Stimulated activated CD4-positive, alpha-beta T cell treated with anti-CD3 and anti-CD28 coated beads, Interleukin-1b, Interleukin-23, amount 100 ng/mL, for 1 hour (primary cell): ENCODE measurements at places on chromosomes 4 and X.

DNA sequence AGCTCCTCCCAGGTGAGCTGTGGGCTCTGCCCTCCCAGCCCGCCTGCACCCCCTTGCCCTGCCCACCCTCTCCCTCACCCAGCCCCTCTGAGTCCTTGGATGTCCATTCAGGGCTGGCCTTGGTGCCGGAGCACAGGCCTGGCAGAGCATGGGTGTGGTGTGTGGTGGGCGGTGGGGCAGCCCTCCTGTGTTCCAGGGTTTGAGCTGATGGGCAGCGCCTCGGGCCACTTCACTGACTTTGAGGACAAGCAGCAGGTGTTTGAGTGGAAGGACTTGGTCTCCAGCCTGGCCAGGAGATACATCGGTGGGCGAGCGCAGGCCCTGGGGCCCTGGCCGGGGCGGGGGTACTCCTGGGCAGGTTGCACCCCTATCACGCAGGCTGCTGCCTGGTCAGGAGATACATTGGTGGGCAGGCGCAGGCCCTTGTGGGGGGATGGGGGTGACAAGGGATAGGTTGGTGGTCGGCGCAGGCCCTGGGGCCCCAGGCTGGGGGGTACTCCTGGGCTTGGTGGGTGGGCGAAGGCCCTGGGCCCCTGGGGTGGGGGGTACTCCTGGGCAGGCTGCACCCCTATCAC lies 7.6 kb upstream of the SLC26A1 start:
- DNase-seq, result no peak

GRCh38 chrX:80879143-80879542 lies 69.5 kb upstream of the BRWD3 start:
- no peak for DNase-seq

GRCh38 chr4:87375719-87376291 lies 15.2 kb downstream of the HSD17B11 start:
- no peak for DNase-seq

- DNase-seq, result no peak
Measured at GRCh38 chr4:169089004-169089403, 78.9 kb upstream of the CBR4 start.

GRCh38 chr4:159429693-159430035 lies 326.8 kb downstream of the RAPGEF2 start:
- DNase-seq, result no peak

- DNase-seq, result no peak
Measured at GRCh38 chrX:52923781-52924241, 26.7 kb downstream of the FAM156B start.
